ENCODE measurements at places on chromosomes 11 and 22. TPM values are rescaled to one million over a fixed set of nuclear protein-coding genes. Genes with fewer than 3 reads are reported as not detected.

Gene CENPM
- polyA plus RNA-seq = 177 TPM

Gene ANGPTL5
- not detected for polyA plus RNA-seq

Gene CHRNA10
- polyA plus RNA-seq = 0.38 TPM

GRCh38 chr11:46564459-46564858 lies 29.4 kb downstream of the AMBRA1 start:
- no peak for DNase-seq

GRCh38 chr22:43923191-43923590 lies 414 bp upstream of the PNPLA3 start:
- no peak for DNase-seq

DNA sequence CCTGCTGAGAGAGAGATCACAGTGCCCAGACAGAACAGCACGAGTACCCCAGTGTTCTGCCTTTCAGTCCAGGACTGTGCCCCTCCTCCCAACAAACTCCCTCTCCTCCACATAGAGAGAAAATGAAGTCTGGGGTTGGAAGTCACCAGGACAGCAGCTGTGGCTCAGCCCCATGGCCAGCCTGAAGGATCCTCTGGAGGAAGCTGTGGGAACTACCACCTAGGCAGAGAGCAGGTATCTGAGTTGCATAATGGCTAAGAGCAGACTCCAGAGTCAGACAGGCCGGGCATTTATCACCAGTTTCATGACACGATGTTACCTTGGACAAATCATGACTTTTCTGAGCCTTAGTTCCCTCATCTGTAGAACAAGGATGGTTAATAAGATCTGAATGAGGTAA lies 61.2 kb upstream of the RRAS2 start:
- no peak for DNase-seq

Measured in GM12878 (cell line).